ENCODE measurements at places on chromosomes 3 and 15.
A peak's percentile ranks its signal among the peaks of the same experiment; 100 is the strongest.

- DNase-seq = no peak
Measured at GRCh38 chr3:141191097-141191749, 40.4 kb upstream of the PXYLP1 start.

DNA sequence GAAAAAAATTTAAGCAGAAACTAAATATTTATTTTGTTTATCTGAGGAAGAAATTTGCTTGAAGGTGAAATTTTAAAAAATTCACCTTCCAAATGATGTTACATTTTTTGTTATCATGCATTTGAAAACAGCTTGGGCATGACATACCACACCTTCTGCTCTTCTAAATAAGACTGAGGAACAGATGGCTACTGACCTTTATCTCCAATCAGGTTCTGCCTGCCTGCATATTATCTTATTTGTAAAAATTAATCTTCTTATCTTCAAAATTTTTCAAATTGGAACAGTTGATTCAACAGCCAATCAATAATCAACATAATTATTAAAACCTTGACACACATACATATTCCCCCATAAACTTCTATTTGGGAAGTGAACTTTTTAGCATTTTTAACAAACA, 641.8 kb upstream of the ZNF385D start:
- no peak for DNase-seq

DNA sequence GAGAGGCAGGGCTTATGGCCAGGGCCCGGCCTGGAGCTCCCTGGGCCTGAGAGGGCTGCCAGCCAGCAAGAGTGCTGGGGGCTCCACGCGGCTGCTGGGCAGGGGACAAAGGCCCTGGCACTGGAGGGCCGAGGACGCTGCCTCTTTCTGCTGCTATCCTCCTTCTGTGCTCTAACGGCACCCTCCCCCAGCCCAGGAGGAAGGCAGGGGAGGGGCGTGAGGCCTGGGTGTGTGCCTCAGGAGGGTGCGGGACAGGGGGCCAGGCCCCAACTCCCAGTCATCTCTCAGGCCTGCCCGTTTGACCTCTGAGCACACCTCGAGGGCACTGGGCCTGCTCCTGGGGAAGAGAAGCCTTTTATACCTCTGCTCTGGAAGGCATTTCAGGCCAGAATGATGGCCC, 115.5 kb downstream of the ADCY5 start:
- no peak for DNase-seq

- no peak for DNase-seq
Measured at GRCh38 chr3:64342940-64343688, 117.8 kb upstream of the PRICKLE2 start.

DNA sequence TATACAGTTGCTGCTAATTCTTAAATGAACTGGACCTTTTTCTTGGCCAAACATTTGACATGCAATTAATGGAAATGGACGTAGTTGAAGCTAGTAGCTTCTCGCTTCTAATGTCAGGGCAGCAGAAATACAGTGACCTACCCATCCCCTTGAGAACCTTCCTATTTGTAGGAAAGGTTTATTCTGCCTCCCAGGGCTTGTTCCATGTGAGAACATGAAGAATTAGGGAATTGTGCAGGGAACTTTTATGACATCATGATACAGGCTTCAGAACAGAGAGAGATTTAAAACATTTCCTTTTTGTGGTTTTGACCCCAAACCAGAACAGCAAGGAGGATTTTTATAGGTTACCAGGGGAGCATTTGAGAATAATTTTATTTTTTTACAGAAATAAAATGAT, 406.6 kb upstream of the PPP2R3A start:
- DNase-seq = no peak

- no peak for DNase-seq
Measured at GRCh38 chr3:24012589-24013269, 67.6 kb downstream of the NR1D2 start.

- DNase-seq = no peak
Measured at GRCh38 chr15:100737214-100737613, 134.8 kb downstream of the ASB7 start.

GRCh38 chr3:153856932-153857331, 264.3 kb upstream of the ARHGEF26 start:
- DNase-seq = no peak

GRCh38 chr3:153896197-153896596, 225.0 kb upstream of the ARHGEF26 start:
- DNase-seq = no peak

DNA sequence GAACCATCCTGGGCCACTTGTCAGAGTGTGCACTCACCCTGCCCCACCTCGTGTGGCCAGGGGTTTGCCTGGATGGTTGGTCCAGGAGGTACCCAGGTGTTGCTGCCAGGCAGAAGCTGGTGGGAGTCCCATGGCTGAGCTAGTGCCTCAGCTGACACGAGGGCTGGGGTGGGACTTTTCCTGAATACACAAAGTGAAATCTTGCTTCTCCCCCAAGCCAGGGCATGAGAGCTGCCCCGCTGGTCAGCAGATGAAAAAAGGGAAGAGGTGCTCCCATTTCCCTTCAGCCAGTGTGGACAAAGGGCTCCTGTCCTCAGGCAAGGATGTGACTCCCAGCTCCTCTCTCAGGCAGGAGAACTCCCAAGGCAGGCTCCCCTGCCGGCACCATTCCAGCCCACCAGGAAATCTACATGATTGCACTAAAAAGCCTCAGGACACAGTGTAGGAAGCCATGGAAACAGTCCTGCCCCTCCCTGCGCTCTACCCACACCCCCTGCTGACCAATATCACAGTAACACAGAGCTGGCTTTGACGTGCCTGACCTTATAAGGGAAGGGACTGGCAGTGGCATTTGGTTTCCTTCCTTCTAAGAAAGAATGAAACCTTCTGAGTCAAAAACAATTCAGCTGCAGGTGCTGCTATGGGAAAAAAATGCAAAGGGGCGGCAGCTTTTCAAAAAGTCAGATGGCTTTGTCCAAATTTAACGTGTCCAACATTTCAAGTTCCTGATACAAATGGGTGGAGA, 33.9 kb downstream of the MYO5C start:
- DNase-seq = no peak

- DNase-seq = no peak
Measured at GRCh38 chr3:50433954-50434353, 69.5 kb downstream of the CACNA2D2 start.

GRCh38 chr3:40242216-40242615, 67.3 kb upstream of the EIF1B start:
- DNase-seq = no peak

GRCh38 chr3:169750665-169751064, 14.2 kb downstream of the TERC start:
- no peak for DNase-seq

DNA sequence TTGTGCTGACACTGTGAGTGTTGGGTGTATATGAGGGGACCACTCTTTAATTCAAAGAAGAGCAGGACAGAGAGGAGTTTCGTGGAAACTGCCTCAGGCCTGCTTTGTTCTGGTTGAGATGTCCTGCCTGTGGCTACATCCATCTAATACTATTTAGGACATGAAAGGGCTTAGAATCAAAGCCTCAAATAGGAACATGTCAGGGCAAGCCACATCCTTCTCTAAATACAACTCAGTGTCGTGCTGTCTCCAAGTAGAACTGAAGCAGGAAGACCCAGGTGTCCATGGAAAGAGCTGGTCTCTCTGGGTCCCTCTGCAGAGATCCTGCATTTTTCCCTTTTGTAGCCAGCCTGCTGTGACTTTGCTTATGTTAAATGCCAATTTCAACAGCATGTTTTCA, 156.2 kb upstream of the UMPS start:
- DNase-seq = no peak

DNA sequence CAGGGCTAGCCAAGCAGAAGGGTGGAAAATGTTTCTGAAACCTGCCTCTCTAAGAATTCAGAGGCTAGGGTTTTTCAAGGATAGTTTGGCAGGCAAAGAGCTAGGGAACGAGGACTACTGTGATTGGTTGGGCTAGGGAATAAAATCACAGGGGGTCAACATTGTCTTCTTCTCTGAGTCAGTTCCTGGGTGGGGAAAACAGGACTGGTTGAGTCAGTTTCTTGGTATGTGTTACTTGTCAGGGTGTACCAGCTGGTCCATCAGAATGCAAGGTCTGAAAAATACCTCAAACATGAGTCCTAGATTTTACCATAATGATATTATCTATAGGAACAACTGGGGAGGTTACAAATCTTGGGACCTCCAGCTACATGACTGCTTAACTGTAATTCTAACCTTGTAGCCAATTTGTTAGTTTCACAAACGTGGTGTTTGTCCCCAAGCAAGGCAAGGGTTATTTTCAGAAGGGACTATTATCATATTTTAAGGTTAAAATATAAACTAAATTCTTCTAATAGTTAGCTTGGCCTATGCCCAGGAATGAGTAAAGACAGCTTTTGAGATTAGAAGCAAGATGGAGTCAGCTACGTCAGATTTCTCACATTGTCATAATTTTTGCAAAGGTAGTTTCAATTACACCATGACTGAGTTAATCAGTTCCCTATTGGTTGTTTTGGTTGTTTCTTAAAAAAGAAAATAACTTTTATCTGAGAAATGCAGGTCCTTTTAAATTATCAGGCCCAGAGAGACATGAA, 231.5 kb downstream of the ALCAM start:
- DNase-seq = no peak

GRCh38 chr15:54206586-54207321, 228.5 kb downstream of the UNC13C start:
- no peak for DNase-seq

GRCh38 chr3:78871048-78871447, 896.8 kb downstream of the ROBO1 start:
- no peak for DNase-seq

DNA sequence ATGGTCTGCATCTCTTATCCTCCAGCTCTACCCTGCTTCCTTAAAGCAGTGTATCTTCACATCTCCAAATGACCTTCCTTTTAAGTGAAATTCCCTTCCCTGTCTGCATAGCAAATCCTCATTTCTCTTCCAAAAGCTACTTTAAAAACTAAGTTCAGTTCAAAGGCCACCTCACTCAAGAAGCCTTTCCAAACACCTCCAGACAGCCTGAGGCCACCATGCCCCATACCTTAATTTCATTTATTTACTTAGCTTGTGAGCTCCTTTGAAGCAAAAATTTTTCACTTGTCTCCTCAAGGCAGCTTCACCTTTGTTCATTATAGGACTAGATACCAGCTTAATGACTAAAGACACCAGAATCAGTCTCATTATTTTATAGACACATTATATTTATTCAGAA, 39.4 kb downstream of the PIGB start:
- DNase-seq = no peak

DNA sequence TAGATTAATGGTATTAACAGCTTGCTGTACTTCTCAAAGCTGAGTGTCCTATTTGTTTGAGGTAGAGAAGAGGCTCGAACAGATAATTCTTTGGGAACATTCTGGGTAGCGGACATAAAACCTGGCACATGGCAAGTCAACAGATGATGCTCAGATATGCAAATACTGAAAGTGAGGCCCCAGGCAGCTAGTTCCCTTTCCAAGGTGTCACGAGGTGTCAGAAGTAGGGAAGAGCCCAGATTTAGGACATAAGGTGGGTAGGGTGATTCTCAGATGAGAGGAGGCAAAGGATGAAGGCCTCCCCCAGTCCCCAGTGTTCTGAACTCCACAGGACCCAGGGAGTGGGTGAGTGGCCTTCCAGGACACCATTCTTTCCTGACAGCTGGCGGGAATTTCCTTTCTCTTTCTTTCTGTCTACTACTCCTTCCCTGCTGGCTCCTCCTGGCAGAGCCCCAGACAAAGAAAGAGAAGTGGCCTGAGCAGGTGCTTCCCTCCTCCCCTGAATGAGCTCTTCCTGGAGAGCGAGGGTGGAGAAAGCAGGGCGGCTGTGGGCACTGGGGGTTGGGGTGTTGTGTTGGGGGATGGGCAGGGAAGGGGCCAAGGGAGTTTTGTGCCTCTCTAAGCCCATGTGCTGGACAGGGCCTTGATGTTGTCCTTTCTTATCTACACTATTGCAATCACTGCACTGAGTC, 87.5 kb downstream of the CORO2B start:
- peak; percentile 88 for DNase-seq

- peak; percentile 52 for DNase-seq
Measured at GRCh38 chr3:113747283-113748046, 630 bp downstream of the ATP6V1A start.

DNA sequence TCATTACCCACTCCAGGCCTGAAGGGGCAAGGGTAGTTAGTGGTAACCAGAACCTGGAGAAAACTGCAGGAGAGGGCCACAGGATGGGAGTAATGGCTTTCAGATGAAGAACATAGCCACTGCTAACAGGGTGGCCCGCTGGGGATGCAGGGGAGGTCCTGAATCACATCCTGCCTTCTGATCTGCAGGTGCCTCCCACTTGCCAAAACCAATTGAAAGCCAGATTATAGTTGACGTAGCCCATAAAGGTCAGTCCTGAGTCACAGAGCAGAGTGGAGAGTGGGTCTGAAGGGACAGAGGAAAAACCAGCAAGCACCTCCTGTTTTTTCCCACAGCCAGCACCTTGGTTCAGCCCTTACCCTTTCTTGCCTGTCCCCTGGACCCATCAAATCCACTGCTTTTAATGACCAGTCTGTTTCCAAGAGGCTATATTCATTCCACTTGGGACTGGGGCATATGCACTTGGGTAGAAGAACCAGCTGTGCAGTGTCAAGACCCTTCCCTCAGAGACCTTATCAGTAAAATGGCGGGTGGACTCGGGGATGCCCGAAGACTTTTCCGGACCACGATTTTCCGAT, 646 bp upstream of the SLC35G2 start:
- DNase-seq = no peak

- DNase-seq = no peak
Measured at GRCh38 chr3:176767385-176767784, 429.9 kb downstream of the TBL1XR1 start.

DNA sequence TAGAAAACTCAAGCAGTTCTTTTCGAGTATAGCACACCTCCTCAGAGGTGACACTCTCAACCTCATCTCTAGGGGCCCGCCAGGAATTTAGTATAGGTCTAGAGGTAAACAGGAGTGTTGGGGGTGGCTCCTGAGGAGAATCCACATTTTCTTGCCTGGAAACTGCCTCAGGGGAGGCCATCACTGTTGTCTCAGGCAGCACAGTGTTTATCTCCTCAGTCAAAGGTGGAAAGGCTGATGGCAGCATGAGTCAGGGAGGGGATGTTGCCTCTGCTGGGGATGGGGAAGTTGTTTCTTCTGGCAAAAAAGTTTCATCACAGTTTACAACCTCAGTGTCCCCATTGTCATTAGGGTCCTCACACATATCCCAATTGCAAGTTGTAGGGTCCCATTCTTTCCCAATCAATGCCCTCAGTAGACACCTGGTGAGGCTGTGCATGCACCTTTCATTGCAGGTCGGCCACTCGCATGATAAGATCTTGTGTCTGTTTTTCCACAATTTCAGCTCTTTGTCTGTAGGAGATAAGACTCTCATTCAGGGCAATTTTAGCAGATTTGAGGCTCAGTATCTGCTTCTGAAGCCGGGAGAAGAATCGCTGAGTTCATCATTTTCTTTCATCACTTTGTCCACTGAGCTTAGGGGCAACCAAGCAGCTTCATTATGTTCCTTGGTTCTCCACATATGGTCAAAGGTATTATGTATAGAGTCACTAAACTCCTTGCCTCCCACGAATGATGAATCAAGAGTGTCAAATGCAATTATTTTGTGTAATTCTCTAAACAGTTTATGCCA, 25.8 kb downstream of the NAALADL2 start:
- no peak for DNase-seq
